Breast epithelium (tissue), 4 donors: ENCODE measurements at places on chromosomes 5 and 9. TPM values are rescaled to one million over a fixed set of nuclear protein-coding genes. Genes with fewer than 3 reads are reported as not detected.
A peak's percentile ranks its signal among the peaks of the same experiment; 100 is the strongest.

PCDHGA8 gene
- 6.0 TPM for total RNA-seq

- peak overlapping the region; percentile 23 for H3K27ac ChIP-seq
- no peak for DNase-seq
- no peaks in the 10 kb centered on the region for H3K27me3 ChIP-seq
- peak overlapping the region; percentile 57 for H3K4me3 ChIP-seq
- no peaks in the 10 kb centered on the region for H3K36me3 ChIP-seq
- no peaks in the 10 kb centered on the region for H3K4me1 ChIP-seq
Observed at GRCh38 chr9:35035851-35036701, 36.3 kb downstream of the VCP start.

- DNase-seq = no peak
- H3K27ac ChIP-seq = no peak overlapping the region
- no peaks in the 10 kb centered on the region for H3K27me3 ChIP-seq
Observed at GRCh38 chr5:77852514-77853352, 76.6 kb upstream of the TBCA start.

DNA sequence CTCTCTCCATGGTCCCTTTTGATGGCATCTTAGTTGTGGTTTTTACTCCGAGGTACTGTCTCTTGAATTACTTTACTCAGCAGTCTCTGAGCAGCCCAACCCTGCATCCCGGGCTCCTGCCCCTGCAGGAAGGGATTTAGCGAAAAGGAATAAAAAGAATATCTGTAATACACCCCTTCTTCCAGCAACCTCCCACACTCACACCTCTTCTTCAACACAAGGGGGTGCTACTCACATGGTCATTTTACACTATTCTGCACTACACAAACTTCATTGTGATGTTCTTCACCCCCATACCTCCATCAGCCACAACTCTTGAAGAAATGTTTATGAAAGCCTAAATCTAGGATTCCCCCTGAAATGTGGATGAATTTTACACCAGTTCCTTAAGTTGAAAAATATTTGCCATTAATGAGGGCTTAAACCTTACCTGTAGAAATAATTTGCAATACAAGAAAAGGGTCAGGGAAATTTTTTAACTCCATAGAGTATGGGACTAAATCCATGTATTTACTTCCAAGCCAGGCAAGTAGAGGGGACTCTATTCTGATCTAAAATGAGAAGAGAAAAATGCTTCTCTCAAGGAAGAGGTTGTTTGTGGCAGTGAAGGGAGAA lies 26.0 kb downstream of the TPD52L3 start:
- no peaks in the 10 kb centered on the region for H3K36me3 ChIP-seq
- H3K27me3 ChIP-seq = no peaks in the 10 kb centered on the region
- no peak for DNase-seq

- no peak overlapping the region for H3K4me3 ChIP-seq
- H3K36me3 ChIP-seq = no peaks in the 10 kb centered on the region
- peaks cover 15% of the 10 kb centered on the region for H3K4me1 ChIP-seq
- DNase-seq = peak; percentile 90
Observed at GRCh38 chr9:131608493-131609037, 63.2 kb downstream of the PRRT1B start.

- no peaks in the 10 kb centered on the region for H3K4me1 ChIP-seq
- H3K36me3 ChIP-seq = no peaks in the 10 kb centered on the region
- no peaks in the 10 kb centered on the region for H3K27me3 ChIP-seq
- H3K4me3 ChIP-seq = no peak overlapping the region
- H3K27ac ChIP-seq = no peak overlapping the region
Observed at GRCh38 chr9:2874001-2874750, 30.3 kb upstream of the PUM3 start.

DNA sequence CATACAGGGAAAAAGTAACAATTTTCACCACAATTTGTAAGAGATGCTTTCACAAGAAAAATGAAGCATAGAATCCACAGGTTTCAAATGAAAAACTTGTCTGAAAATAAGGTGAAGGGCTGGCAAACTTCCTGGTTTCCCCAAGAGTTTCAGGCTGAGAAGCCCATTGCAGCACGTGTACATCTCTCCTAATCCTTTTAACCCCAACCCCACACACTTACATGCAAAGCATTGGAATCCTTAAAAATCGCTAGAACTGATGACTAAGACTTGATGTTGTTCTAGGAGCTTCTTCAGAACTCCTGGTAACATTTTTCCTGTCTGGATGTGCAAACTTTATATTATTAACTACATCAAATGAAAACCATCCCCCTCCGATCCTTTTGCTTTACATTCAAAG lies 317.8 kb upstream of the RGMB start:
- no peak overlapping the region for H3K4me3 ChIP-seq
- no peaks in the 10 kb centered on the region for H3K36me3 ChIP-seq
- H3K4me1 ChIP-seq = no peaks in the 10 kb centered on the region
- no peak for DNase-seq

GRCh38 chr9:127897193-127897692 lies 2.2 kb downstream of the ST6GALNAC6 start:
- peaks cover 18% of the 10 kb centered on the region for H3K36me3 ChIP-seq
- H3K27me3 ChIP-seq = no peaks in the 10 kb centered on the region
- peak; percentile 74 for DNase-seq
- peak overlapping the region; percentile 93 for H3K4me3 ChIP-seq
